ENCODE measurements at places on chromosomes 2 and 18.

GRCh38 chr2:159516241-159516758 lies 100.0 kb downstream of the BAZ2B start:
- no peak for DNase-seq

GRCh38 chr2:220103596-220103995 lies 476.2 kb downstream of the SLC4A3 start:
- no peak for DNase-seq

DNA sequence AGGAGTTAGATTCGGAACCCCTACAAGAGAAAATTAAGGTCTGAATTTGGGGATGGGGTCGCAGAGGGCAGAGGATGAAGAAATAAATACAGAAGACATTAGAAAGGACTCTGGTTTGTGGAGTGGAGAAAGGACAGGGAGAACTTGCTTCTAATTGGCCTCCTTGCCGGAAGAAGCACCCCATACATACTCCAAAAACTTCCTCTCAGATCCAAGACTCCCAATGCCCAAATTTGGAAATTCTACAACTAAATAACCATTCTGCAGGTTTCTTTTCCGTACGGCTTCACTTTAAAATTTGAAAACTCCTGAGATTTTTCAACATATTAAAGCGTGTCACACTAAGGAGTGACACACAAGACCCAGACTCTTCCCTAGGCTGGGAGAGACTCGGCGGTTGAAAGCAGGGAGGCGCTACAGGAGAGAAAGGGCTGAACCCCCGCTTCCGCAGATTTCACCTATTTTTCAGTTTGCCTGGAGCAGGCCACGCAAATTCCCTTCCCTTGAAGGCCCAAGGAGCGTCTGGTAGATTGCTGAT lies 478 bp downstream of the CLHC1 start:
- no peak for DNase-seq

- DNase-seq: no peak
These were observed 263.0 kb downstream of the EIPR1 start for GRCh38 chr2:3114406-3115185.

GRCh38 chr2:134079373-134079772 lies 174.5 kb upstream of the MGAT5 start:
- no peak for DNase-seq

- DNase-seq: no peak
These were observed 377.8 kb downstream of the LRATD1 start for GRCh38 chr2:15010346-15010745.

DNA sequence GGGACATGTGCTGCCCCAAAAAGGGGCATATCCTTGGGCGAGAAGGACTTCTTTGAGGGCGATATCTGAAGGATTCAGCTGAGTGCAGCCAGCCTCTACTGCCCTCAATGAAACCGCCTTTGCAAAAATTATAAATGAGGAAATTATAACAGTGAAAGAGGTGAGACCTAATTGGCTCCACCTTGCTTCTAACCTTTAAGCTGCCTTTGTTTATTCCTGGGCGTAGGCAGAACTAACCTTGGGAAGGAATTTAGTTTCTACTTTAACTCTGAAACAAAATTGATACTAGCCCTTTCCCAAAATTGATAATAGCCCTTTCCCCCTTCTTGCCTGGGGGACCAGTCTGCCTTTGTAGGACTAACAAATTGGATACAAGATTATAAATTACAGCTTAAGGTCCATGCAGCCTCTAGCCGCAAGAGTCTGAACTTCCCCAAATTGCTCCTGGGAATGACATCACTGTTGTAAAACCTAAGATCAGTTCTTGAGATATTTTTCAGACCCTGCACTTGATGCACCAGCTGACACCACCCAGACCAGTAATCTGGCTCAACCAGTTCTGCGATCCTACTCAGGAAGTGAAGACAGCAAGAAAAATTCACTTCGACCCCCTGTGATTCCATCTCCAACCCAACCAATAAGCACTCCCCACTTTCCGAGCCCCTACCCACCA lies 36.0 kb upstream of the ASAP2 start:
- DNase-seq: no peak

DNA sequence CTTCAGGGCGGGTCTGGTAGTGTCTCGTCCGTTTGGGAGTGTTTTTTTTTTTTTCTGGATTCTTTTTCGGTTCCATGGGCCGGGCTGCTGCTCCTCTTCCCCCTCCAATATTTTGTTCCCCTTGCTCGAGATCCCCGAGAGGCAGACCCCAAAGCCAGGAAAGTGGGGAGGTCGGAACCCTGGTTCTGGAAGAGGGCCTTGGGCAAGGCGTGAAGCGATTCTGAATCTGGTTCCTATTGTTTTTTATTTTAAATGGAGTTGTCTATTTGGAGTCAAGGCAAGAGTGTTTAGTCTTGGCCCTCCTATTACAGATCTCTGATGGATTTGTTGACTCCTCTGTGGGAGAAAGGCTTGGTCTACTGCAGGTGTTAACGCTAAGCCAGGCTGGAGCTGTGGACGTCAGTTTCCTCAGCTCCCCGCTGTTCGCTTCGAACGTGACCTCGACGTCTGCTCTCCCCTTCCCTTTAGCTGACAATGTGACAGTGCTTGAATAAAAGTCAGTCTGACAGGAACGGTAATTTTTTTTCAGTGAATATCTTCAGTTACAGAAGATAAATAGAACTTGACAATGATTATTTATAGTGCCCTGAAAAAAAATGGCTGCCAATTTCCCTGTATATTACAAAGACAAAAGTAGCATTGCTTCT lies 683 bp upstream of the DNAJC27 start:
- DNase-seq: peak; percentile 12

- no peak for DNase-seq
These were observed 212.1 kb upstream of the NCKAP5 start for GRCh38 chr2:133780099-133780996.

DNA sequence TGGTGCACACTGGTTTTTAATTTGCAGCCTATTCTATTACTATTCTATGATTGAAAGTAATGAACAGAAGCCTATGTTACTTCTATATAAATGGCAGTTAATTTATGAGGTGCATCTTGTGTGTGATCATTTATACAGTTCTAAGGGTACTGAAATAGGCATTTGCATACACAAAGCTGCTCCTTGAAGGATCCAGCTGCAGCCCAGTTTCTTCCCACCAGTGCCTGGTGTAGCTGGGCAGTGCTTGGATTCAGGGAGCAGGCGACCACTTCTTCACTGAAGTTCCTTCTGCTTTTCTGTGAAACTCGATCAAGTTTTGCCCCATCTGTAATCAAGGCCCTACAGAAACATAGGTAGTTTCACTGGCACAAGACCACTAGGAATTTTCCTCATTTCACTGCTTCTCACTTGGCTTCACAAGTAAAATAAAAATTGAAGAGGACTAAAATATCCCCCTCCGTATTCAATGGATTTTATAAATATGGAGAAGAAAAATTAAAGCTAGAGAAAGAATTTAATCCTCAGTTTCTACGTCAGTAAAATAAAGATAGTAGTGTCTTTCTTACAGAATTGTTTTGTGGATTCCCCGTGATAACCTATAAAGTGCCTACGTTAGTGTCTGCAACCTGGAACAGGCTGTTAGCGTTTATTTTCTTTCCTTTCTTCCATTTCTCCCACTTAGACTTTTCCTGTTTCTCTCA lies 1.7 kb upstream of the LPIN2 start:
- no peak for DNase-seq

- no peak for DNase-seq
These were observed 31.5 kb downstream of the TMEM37 start for GRCh38 chr2:119463136-119463535.

DNA sequence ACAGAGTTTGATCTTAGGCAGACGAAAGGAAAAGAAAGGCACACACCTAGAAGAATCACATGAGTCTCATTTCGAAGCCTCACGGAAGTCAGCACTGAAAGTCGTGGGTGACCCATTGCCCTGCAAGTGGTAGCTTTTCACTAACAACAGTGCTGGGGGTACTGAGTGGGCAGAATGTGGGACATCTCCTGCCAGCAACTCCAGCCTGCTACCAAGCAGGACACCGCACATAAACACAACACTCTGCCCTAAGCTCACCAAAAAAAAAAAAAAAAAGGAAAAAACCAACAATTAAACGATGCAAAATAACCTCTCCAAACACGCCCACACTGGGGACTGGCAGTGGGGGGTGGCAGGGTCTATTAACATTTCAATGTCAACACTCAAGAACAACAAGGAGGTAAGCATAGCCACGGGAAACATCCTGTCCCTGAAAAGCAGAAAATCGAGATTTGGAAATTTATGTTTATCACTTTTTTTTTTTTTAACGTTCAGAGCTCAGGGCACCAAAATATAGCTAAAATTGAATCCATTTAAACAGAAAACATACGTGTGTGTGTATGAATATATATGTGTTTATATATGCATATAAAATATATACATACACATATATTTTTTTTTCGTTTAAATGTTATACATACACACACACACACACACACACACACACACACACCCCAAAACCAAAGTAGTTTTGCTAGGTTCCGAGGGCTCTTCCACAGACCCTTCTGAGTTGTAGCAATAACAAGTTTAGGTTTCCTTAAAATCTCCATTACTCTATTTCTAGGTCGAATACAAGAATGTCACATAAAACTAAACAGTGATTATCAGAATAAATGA lies 2.2 kb downstream of the INO80D start:
- no peak for DNase-seq

- DNase-seq: no peak
These were observed 19.6 kb upstream of the EPAS1 start for GRCh38 chr2:46277431-46278190.

GRCh38 chr2:57396355-57397098 lies 650.1 kb upstream of the VRK2 start:
- no peak for DNase-seq

- no peak for DNase-seq
These were observed 680 bp upstream of the LBH start for GRCh38 chr2:30230497-30231211.

DNA sequence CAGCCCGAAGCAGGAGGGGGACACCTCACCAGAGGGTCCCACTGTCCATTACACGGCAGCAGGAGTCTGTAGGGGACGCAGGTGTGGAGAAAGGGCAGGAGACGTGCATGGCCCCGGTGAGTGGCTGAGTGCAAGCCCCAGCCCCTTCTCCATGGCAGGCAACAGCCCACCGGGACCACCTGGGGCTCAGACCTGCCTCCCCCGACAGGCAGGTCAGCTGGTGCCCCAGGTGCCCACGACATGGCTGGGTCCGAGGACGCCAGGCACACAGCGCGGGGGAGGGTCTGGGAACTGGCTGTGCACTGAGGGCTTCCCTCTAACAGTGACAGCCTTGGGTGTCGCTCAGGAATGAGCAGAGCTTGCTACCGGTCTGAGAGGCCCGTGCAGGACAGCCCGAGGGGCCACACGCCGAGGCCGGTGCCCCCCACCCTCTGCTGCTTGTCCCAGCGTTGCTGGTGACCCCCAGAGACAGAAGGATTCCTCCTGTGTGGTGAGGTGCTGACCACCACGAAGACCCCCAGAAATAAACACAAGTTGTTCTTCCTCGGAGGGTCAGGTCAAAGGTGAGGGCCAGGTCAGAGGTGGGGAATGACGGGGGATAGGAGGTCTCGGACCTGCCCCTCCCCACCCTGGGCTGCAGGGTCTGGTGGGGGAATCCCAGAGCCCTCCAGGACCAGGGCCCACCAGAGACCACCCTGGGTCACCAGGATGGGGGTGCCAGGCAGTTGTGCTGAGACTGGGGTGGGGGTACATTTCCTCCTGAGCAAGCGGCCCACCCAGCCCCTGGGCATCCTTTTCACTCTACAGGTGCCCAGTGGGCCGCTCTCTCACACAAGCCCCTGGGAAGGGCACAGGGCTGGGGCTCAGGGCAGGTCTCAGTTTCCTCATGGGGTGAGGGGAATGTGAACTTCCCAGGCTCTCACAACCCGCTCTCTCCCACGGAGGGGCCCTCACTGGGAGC lies 50.6 kb downstream of the SLC66A2 start:
- DNase-seq: no peak

GRCh38 chr18:55287149-55287806 lies 300.7 kb downstream of the TCF4 start:
- DNase-seq: no peak

GRCh38 chr2:219506153-219506801 lies 7.6 kb downstream of the GMPPA start:
- DNase-seq: no peak

- DNase-seq: no peak
These were observed 93.6 kb downstream of the GYPC start for GRCh38 chr2:126749537-126749936.

DNA sequence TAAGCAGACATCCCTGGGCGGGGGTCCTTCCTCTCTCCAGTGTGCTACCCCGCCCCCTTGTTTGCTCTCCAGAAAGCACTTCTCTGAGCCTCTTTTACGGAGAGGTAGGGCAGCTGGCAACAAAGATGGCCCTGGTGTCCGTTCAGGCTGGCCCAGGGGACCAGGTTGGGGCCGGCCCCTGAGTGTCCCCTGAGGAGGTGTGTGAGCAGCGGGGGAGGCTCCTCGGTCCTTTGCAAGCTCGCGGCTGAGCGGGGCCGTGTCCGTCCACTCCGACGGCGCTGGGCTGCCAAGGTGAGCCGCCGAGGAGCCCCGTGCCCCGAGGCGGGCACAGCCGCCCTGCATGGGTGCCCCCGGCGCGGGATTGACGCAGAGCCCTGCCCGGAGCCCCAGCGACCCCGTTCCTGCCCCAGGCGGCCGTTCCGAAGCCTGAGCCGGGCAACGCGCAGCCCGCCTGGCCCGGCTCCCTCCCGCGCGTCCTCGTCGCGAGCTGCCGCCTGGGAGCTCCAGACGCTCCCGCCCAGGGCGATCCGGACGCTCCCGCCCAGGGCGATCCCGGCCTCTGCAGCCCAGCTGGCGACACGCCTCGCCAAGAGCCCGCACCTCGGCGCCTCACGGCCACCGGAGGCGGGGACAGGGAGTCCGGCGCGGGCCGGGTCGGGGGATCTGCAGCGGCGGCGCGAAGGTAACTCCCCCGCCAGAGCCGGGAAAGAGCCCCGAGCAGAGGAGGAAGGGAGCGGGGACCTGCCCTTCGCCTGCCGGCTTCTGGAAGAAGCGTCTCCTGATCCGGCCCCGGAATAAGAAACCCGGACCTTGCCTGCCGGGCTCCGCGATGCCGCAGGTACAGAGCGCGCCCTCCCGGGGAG lies at the start of gene PROKR1:
PROKR1 (plus strand) TSS at position 569 of the 863 bp plus-strand sequence. CDS start 2,243 bp downstream, outside the sequence.
- no peak for DNase-seq

DNA sequence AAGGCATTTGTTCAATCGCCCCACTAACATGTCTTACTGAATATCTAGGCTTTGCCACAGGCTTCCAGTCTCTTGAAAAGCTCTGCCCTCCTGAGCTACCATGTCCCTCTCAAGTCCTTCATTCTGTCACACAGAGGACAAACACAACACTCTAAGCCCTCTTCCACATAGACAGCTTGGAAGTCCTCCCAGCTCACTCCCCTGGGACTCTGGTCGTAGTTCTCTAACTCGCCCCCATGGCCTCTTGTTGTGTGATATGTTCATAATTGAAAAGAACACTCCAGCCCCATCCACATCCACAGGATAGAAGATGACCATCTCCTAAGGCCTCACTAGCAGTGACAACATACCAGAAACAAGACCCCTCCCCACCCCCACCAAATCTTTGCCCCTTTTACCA lies 37.9 kb downstream of the BUB1 start:
- no peak for DNase-seq
